ENCODE measurements at places on chromosomes 5 and 9. TPM values are rescaled to one million over a fixed set of nuclear protein-coding genes. Genes with fewer than 3 reads are reported as not detected.

ANGPTL2 gene
- total RNA-seq = 8.8 TPM

TLE4 gene
- 32.1 TPM for total RNA-seq

WDR41 gene
- total RNA-seq = 115 TPM

STK32A gene
- total RNA-seq = 0.77 TPM

BRINP1 gene
- not detected for total RNA-seq

C9 gene
- not detected for total RNA-seq

CRB2 gene
- total RNA-seq = not detected

C5orf52 gene
- total RNA-seq = not detected

PCSK5 gene
- total RNA-seq = 2.4 TPM

RPL37 gene
- 179 TPM for total RNA-seq

RAPGEF6 gene
- 11.0 TPM for total RNA-seq

OR1L6 gene
- not detected for total RNA-seq

EIF4EBP3 gene
- not detected for total RNA-seq

RAB3C gene
- total RNA-seq = not detected

NPR3 gene
- 0.10 TPM for total RNA-seq

COL15A1 gene
- total RNA-seq = 1.6 TPM

PAX5 gene
- total RNA-seq = not detected

SMIM33 gene
- not detected for total RNA-seq

PCDHGA4 gene
- 0.74 TPM for total RNA-seq

FOXD4L3 gene
- not detected for total RNA-seq

PCDH12 gene
- total RNA-seq = not detected

NOTCH1 gene
- total RNA-seq = 3.2 TPM

SOX30 gene
- total RNA-seq = not detected

QRFP gene
- not detected for total RNA-seq

CCDC127 gene
- total RNA-seq = 4.6 TPM

SOHLH1 gene
- not detected for total RNA-seq

SHC3 gene
- 0.02 TPM for total RNA-seq

PCDHGA8 gene
- total RNA-seq = 0.74 TPM

EGFLAM gene
- total RNA-seq = 1.1 TPM

P4HA2 gene
- 85.5 TPM for total RNA-seq

COL5A1 gene
- total RNA-seq = 26.8 TPM

NUTM2F gene
- total RNA-seq = not detected

PAPPA gene
- 0.39 TPM for total RNA-seq

PCDHGA7 gene
- 0.29 TPM for total RNA-seq

FAT2 gene
- total RNA-seq = 0.06 TPM

GALT gene
- total RNA-seq = 25.8 TPM

TSTD2 gene
- total RNA-seq = 8.5 TPM

ARAP3 gene
- 4.4 TPM for total RNA-seq

MRPS2 gene
- total RNA-seq = 30.3 TPM

SPATA31E1 gene
- not detected for total RNA-seq

SHROOM1 gene
- total RNA-seq = 9.0 TPM

APBA1 gene
- total RNA-seq = 0.41 TPM

PPP6C gene
- total RNA-seq = 53.8 TPM

SLIT3 gene
- total RNA-seq = 5.5 TPM

IFNA21 gene
- total RNA-seq = not detected

PCDHGA2 gene
- 0.99 TPM for total RNA-seq

CER1 gene
- total RNA-seq = not detected

CCNI2 gene
- total RNA-seq = not detected

C5orf63 gene
- total RNA-seq = not detected

INSL4 gene
- not detected for total RNA-seq

PHF24 gene
- total RNA-seq = not detected

LCN15 gene
- total RNA-seq = not detected

MEF2C gene
- 8.3 TPM for total RNA-seq

AHRR gene
- total RNA-seq = 12.9 TPM

RICTOR gene
- 11.9 TPM for total RNA-seq

IFNA2 gene
- total RNA-seq = not detected

DMGDH gene
- 0.37 TPM for total RNA-seq
